ENCODE measurements at places on chromosomes 2 and 18.

- DNase-seq, result no peak
Observed at GRCh38 chr2:118671701-118672454, 175.6 kb downstream of the EN1 start.

DNA sequence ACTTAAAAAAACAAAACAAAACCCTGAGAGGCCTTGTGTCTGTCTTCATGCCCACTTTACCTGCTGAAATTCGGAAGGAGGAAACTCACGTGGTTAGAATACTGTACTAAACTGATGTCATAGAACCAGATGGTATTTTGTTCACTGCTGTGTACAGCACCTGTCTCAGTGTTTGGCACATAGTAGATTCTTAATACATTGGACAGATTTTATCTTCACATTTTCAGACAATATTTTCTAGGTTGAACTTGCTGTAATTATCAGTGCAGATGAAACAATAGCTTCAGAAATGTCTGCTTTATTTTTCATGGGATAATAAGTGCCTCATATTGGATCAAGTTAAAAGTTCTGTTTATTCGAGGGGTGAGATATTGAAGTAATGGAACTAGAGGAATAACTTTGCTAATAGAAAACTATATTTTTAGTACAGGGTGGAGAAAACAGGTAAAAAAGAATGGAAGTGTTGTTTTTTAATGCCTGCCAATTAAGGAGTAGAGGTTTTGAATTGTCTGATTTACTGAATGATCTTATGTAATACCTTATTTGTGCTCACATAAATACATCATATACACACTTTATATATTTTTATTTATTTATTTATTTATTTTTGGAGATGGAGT lies 23.7 kb downstream of the DDX1 start:
- DNase-seq, result no peak

- DNase-seq, result no peak
Observed at GRCh38 chr2:28058791-28059190, 168.3 kb downstream of the BABAM2 start.

DNA sequence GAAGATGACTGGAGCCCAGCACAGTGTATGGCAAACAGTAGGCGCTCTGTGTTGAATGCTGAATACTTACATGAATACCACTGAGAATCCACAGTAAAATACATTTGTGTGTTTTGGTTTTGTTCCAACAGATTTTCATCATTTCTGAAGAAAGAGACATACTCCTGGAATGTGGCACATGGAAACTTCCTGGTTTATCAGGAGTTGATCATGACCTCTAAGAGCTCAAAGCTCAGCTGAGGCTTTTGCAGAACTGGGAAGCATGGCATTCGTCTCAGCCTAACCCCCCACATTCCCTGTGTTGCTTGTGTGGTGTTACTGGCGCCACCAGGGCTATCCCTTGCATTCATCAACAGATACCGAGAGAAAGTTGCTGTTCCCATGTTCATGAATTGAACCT lies 316.9 kb upstream of the REV1 start:
- DNase-seq, result no peak

DNA sequence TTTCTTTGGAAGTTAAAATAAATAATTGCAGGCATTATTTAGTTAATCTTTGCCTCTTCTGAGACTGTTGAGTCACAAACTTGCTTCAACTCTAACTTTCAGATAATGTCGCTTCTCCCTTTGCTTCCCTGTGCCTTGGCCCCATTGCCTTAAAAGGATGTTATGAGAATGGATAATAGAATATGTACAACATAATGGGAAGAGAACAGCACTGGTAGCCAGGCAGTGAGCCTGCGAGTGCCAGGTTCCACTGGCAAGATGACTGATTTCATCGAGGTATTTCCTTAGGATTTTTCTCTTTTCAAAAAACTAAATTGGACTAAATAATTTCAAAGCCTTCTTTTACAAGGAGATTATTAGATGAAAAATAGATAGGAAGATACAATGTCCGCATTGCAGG lies 420.9 kb downstream of the TGIF1 start:
- DNase-seq, result no peak

DNA sequence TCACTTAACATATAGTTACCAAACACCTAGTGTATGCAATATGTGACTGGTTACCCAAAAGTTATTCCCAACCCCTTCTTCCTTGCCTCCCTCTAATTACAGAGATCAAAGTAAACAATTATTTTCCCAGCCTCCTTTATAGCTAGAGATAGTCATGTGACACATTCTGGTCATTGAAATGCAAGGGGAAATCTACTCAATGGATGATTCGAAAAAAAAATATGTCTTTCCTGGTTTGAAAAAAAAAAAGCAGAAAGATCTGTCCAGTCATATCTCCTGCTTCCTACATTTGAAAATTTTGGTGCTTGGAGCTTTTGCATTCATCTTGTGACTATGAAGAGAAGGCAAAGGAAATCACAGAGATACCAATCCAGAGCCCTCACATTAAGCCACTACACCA lies 27.6 kb upstream of the UGP2 start:
- no peak for DNase-seq

GRCh38 chr18:58659691-58660090 lies 11.6 kb upstream of the MALT1 start:
- no peak for DNase-seq

DNA sequence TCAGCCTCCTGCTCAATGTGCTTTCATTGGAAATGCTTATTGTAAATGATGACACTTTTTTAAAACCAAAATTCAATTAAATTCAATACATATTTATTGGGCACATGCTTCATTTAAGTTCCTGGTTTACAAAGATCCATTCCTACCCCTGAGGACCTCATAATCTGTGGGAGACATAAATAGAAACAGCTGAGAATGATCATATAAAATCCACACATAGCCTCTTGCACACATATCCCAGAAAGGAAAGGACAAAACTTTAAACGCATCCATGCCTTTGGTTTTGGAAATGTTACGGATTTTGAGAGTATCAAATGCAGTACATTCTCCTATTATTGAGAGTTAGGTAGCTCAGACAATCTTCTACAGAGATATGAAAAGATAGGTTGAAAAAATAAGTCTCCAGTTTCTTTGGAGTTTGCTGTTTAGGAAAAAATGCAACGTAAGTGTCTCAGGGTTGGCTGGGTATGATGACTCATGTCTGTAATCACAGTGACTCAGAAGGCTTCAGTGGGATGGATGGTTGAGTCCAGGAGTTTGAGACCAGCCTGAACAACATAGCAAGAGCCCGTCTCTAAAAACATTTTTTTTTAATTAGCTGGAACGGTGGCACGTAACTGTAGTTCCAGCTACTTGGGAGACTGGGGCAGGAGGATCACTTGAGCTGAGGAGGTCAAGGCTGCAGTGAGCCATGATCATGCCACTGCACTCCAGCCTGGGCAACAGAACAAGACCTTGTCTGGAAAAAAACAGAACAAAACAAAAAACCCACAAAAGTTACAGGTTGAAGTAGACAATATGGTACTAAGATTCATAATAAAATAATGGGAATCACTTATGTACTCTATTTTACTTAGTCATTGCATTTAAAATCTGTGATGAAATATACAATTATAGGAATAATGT lies 3.9 kb upstream of the PRELID3A start:
- no peak for DNase-seq

GRCh38 chr18:59062643-59063006 lies 77.1 kb upstream of the SEC11C start:
- no peak for DNase-seq

DNA sequence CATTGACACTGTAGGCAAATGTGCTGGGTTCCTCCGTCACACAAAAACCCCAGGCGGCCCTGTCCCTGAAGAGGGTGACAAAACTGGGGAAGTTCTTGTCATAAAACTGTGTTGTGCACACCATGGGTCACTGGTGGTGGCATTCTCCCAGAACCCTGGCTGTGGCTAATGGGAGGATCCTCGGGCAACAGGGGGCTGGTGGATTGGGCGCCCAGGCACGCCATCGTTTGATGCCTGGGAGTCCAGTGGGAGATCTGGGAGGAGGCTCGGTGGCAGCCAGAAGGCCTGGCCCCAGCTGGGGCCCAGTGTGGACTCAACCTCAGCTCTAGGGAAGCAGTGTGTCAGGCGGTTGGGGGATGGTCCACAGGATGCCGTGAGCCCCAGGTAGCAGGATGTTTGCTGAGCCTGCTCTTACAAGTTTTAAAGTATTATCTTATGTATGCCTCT lies 140.7 kb downstream of the ACOXL start:
- DNase-seq, result no peak

GRCh38 chr2:74028741-74029140 lies 44.0 kb downstream of the TET3 start:
- no peak for DNase-seq

DNA sequence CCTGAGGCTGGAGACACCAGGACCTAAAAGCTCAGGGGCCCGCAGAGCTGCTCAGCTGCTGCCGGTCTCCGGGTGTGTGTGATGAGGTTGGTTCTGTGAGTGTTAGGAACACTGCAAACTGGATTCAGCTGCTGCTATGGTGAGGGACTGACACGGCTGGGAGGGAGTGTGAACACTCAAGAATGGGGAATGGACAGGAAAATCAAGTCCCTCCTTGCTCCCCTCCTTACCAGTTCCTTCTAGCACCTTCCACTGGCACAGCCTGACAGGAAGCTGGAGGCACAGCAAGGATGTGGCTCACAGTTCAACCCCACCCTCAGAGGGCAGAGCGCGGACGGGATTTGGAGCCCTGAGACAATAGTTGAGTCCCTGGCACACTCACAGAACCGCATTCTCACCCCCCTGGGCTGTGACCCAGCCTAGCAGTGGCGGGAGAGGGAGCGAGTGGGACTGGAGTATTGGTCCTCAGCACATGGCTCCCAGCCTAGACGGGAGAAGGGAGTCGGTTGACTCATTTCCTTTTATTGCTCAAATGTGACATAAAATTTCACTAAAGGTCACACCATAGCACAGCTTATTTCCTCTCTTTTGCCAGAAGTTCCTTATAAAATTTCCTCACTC lies 42.5 kb downstream of the LRRC30 start:
- peak; percentile 5 for DNase-seq

DNA sequence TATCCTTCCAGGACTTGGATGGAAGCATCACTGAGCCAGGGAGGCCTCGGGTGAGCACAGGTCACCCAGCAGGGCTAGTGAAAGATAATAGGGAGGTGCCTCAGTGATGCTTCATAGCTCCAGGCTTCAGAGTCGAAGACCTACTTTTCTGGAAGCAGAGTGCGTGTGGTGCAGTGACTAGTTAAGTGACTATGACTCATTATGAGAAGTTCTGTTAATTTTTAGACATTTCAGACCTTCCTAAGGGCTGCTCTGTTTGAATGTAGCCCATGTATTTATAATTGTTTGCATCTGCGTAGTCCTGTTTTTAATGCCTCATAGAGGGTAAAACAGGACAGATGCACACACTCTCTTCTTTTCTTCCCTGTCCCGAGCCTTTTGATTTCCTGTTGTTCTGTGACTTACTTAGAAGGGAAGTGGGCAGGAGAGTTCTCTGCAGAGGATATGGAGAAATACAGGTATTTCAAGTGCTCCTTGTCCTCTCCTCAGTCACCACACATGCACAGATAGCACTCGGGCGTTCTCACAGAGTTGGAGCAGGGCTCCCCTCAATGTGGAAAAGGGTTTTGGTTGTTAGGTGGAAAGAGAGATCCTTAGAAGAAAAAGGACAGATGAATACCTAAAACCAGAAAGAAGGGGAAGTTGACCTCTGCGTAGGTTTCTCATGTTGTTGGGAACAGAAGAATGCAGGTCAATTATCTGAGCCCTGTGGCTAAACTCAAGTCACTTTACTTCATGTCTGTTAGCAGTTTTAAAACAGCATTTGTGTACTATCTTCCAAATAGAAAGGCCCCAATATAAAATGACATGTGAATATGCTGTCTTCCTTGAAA lies 34.7 kb downstream of the RALB start:
- DNase-seq, result no peak

- DNase-seq, result no peak
Observed at GRCh38 chr2:205768341-205768740, 86.0 kb downstream of the NRP2 start.

DNA sequence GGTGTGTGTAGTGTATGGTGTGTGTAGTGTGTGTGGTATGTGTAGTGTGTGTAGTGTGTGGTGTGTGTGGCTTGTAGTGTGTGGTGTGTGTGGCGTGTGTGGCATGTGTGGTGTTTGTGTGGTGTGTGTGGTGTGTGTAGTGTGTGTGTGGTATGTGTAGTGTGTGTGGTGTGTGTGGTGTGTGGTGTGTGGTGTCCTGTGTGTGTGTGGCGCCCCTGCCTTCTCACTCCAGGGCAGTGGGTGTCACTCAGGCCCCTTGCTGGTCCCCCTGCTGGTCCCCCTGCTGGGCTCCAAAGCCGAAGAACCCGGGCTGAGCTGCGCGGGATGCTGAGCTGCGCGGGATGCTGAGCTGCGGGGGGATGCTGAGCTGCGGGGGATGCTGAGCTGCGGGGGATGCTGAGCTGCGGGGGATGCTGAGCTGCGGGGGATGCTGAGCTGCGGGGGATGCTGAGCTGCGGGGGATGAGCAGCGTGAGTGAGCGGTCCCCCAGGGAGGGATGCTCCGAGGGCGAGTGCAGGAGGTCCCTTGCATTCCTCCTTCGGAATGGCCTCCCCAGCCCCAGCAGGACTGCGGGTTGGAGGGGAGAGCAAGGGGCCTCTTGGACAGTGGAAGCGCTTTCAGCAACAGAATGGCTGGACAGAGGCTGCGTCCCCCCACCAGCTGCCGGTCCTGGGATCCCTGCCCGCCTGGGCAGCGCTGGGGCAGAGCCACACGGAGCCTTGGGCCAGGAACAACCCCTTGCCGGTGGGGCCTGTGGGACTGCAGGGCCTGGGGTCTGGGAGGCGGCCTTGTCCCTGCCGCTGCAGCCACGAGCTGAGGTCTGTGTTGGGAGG lies 3.4 kb upstream of the RTP5 start:
- no peak for DNase-seq

- DNase-seq, result no peak
Observed at GRCh38 chr2:226793646-226794045, 6.0 kb downstream of the IRS1 start.

DNA sequence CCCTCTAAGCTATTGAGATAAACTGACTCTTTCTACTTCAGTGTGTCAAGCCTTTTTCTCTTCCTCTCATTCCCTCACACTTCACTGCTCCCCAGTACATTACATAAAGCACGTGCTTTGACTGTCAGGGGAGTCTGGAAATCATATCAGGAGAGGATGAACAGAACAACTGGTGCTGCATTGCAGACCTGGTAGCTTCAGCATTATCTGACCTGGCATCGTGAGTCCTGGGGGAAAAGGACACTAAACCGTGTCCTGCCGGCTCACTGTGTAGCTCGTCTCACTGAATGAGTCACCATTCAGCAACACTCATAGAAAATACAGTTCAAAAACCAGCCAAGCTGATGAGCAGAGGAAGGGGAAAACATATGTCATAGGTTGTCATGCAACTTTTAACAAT lies 108.5 kb upstream of the UNC80 start:
- DNase-seq, result no peak

DNA sequence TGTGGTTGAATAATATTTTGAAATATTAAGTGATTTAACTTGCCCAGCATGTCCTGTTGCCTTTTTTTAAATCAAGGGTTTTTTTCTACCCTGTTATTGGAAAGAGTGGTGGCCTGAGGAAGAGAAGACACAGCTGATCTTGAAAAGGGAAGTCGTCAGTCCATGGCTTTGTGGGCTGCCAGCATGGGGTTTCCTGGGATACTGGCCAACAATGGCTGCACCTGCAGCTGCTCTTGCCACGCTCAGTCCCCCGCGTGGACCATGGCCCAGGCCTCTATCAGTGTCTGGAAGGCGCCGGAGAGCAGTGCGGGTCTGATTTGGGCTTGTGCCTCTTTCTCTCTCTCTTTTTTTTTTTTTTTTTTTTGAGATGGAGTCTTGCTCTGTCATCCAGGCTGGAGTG lies 99.3 kb downstream of the ASB1 start:
- DNase-seq, result no peak
